ENCODE measurements at places on chromosomes 13 and 19. TPM values are rescaled to one million over a fixed set of nuclear protein-coding genes. Genes with fewer than 3 reads are reported as not detected.
A peak's percentile ranks its signal among the peaks of the same experiment; 100 is the strongest.

GRCh38 chr13:59906413-59907049 lies 257.2 kb downstream of the DIAPH3 start:
- DNase-seq = no peak

The FXYD1 gene
- 441 TPM for total RNA-seq

- DNase-seq = no peak
Observed at GRCh38 chr19:36939153-36939552, 23.0 kb downstream of the ZNF568 start.

DNA sequence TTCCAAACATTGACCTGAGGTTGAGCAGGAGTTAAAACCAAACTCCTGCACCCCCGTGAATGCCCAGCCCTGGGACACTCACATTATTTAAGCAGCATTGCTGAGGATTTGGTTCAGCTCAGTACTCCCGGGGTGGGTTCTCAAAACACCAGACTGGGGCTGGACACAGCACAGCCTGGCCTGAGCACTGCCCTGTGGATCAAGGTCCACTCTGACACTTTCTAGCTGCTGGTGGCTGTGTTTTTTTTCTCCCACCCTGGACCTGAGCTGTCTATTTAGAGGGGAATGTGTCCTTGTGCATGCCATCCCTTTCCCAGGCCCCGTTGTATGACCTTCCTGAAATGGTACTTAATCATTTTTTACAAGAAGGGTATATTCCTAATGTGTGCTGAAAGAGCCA lies 94.7 kb upstream of the GJB6 start:
- DNase-seq = no peak

DNA sequence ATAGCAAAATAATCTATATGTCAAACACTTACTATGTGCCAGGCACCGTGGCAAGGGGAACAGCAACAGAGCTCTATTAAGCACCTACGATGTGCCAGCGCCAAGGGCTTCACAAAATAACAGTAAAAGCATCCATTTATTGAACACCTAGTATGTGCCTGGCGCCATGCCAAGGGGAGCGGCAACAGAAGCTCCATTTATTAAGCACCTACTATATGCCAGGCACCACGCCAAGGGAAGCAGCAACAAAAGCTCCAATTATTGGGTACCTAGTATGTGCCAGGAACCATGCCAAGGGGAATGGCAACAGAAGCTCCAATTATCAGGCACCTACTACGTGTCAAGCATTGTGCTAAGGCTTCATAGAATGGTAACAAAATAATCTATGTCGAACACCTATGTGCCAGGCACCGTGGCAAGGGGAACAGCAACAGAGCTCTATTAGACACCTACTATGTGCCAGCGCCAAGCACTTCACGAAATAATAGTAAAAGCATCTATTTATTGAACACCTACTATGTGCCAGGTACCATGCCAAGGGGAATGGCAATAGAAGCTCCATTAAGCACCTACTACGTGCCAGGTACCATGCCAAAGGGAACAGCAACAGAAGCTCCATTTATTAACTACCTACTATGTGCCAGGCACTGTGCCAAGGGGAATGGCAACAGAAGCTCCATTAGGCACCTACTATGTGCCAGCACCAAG lies 107.7 kb downstream of the PTPRS start:
- DNase-seq = no peak

GRCh38 chr13:85662186-85662585 lies 137.0 kb downstream of the SLITRK6 start:
- no peak for DNase-seq

- no peak for DNase-seq
Observed at GRCh38 chr13:50617134-50617721, 226.3 kb downstream of the DLEU7 start.

The CEACAM16 gene
- not detected for total RNA-seq

The ZNF816 gene
- total RNA-seq = 4.8 TPM

The ZNF66 gene
- total RNA-seq = 2.0 TPM

GRCh38 chr19:485583-486236 lies 10.6 kb upstream of the MADCAM1 start:
- DNase-seq = peak; percentile 66
